Stimulated activated CD8-positive, alpha-beta memory T cell treated with anti-CD3 and anti-CD28 coated beads, Interleukin-7, amount 100 ng/mL, for 1 hour (primary cell): ENCODE measurements at places on chromosomes 3 and 15.

- DNase-seq = no peak
Measured at GRCh38 chr3:14016900-14017475, 107.7 kb downstream of the CHCHD4 start.

- no peak for DNase-seq
Measured at GRCh38 chr3:1561427-1561826, 468.6 kb downstream of the CNTN6 start.

DNA sequence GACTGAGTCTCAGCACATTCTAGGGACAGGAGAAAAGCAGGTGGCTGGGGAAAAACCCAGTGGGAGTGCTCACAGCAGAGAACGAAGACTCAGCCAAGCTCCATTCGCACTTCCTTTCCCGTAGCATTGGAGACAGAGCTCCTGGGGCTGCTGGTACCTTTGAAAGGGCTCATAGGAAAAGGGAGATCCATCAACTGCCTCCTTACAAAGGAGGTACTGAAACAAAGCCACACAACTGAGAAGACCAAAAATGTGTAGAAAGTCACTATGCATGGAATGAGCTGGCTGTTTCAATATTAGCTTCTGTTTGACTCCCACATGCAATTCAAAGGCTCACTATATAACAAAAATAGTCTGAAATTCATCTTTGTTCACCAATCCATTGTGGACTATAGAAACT lies 16.9 kb downstream of the STIMATE start:
- no peak for DNase-seq

GRCh38 chr3:138936741-138937689 lies 9.9 kb downstream of the FOXL2 start:
- no peak for DNase-seq

DNA sequence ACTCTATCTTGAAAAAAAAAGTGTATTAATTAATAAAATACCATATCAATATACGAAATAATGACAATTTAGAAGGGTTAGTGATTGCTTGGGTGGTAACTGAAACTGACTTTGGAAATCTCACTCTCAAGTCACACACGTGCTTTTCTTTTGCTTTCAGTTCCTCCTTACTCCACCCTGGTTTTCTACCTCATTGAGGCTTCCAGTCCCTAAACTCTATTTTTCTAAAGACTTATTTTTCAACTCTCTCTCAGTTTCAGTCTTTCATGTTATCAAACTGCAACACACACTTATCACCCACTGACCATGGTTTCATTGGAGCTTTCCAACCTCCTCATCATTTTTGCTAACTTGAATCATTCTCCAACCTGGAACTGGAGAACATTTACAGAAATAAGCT lies 23.5 kb downstream of the IL12A start:
- DNase-seq = no peak

- DNase-seq = no peak
Measured at GRCh38 chr3:134708671-134709070, 57.8 kb upstream of the KY start.

DNA sequence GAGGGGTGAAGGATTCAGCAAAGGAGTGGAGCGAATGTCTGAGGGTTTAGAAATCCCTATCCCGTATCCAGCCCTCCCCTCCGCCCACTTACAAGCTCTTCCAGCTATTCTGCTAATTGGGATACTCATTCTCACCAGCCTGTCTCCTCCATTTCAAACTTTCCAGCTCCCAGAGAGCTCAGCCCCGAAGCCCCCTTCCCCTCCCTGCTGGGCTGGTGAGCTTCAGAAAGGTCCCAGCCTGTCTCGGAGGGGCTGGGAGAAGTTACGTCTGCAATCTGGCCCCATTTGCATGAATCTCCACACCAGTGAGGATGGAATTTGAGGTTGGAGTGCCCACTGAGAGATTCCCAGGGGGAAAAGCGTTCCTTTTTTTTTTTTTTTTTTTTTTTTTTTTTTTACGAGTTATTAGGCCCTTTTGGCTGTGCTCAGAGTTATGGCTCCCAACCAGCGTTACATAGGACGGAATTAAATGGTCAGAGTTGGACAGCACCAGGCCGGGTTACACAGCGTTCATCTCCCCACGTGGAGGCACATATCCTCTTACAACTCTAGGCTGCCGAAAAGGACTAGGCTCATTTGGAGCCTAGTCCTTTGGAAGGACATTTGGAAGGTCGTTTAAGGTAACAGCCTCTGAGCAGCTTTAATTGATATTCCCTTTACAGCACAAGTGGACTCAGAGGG lies 34.6 kb downstream of the FGD5 start:
- no peak for DNase-seq

DNA sequence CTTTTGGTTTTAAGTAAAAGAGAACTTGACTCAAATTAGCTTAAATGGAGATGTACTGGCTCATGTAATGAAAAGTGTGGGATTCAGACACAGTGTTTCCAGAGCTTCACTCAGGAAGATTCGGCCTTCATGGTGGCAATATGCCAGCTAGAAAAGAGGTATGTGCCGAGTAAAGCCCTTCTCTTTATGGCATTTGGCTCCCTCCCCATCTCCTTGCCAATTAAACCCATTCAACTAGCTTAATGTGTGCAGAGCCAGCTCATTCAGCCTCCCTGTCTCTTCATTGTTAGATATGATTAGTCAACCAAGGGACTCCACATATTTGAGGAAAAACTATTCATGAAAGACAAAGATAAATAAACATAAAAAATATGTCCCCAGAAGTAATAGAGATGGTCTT lies 15.0 kb upstream of the TRANK1 start:
- no peak for DNase-seq

GRCh38 chr3:38125305-38126120 lies 11.4 kb downstream of the ACAA1 start:
- no peak for DNase-seq

GRCh38 chr3:46955801-46956259 lies 20.7 kb downstream of the CCDC12 start:
- DNase-seq = no peak

GRCh38 chr15:68211656-68212320 lies 6.7 kb upstream of the CALML4 start:
- DNase-seq = no peak

DNA sequence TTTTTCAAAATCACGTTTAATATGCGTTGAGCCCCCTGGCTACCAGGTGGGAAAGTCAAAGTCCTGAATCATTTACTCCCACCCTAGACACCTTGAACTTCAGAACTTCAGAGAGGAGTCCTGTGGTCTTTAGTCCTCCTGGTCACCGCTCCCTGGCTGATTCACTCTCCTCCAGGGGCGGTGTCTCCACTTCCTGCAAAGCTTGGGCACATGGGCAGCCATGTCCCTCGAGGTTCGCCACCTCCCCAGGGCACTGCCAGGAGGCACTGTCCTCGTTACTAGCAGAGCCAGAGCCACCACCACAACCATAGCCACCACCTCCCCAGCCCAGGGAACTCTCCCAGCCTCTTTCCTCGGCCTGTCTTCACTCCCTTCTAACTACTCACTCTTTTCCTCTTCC lies 31.0 kb downstream of the LOXL1 start:
- no peak for DNase-seq

- DNase-seq = no peak
Measured at GRCh38 chr3:141412936-141413354, 44.6 kb downstream of the ZBTB38 start.

DNA sequence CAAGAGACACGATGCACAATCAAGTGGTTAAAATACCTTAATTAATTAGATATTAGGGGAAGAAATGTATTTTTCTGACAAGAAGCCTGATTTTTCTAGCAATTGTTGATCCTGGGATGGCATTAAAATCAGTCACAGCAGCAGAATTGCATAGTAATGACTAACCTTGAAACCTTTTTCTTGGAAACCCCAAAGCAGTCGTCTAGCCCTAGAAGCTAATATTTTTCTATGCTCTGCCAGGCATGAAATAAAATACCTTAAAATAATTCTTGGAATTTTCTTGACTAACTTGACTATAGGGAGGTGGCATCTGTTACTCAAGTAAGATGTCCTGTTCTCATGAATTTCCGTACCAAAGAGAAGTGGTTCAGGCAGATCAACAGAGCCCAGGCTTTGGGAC lies 204.1 kb downstream of the THRB start:
- DNase-seq = no peak

- DNase-seq = no peak
Measured at GRCh38 chr3:98574132-98574531, 19.3 kb downstream of the CPOX start.

DNA sequence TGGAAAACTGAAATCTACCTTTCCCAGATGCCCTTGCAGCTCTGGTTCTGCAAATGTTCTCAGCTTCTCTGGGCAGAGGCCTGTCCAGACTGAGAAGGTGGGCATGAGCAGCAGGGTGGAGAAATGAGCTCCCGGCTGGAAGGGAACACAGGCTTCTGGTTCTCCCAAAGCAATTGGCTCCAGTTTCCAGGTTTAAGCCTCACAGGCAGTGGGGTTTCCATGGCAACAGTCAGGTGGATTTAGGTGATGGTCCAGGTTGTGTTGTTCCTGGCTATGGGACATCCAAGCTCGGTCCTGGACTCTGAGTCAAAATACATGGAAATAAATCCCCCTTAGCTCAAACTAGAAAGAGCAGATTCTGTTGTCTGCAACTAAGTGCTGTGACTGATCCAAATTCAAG lies 94.6 kb upstream of the IQSEC1 start:
- DNase-seq = no peak

DNA sequence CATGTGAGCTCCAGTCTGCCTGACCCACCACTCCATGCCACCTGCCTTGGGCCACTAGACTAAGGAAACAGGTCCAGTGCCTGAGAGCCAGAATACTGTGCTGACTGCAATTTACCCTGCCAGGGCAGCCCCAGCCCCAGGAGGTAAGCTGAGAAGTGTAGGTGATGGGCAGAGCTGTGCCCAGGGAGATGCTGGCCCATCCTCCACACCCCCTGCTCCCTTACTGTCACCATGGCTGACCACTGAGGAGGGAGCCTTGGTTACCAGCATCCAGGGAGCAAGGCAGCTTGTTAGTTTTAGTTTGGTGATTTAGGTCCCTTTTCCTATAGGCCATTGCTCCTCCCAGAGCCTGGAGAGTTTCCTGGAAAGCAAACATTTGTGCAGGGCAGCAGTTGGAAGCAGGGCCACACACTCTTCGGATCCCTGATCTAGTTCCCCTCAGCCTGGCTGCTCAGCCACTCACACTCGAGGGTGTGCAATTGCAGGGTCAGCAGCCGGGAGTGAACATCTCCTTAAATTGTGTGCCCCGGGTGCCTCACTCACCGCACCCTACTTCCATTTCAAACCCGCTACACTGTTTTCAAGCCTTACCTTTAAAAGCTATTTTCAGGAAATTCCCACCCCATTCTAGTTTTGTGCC lies 2.0 kb downstream of the GALNT15 start:
- DNase-seq = no peak

GRCh38 chr3:50300681-50301254 lies 1.6 kb upstream of the HYAL3 start:
- DNase-seq = no peak

- DNase-seq = no peak
Measured at GRCh38 chr15:72338617-72339321, 18.8 kb upstream of the CELF6 start.

GRCh38 chr3:159627634-159628033 lies 361.0 kb upstream of the IL12A start:
- DNase-seq = no peak

- DNase-seq = no peak
Measured at GRCh38 chr3:14120111-14120920, 4.4 kb downstream of the CHCHD4 start.

- DNase-seq = no peak
Measured at GRCh38 chr3:106288781-106289180, 420.0 kb upstream of the CBLB start.

- DNase-seq = no peak
Measured at GRCh38 chr3:156264771-156265170, 144.4 kb downstream of the KCNAB1 start.
